ENCODE measurements at places on chromosomes 5 and 9.

DNA sequence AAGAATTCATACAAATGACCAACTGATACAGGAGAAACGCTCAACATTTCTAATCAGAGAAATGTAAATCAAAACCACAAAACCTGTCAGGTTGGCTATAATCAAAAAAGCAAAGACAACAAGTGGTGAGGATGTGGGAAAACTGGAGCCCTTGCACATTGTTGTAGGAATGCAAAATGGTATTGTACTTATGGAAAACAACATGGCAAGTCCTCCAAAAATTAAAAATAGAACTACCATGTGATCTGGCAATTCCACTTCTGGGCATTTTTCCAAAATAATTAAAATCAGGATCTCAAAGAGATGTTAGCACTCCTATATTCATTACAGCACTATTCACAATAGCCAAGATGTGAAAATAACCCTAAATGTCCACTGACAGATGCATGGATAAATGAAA is 76.1 kb downstream of the FNIP1 start:
- no peak for DNase-seq

- DNase-seq, result no peak
Observed at GRCh38 chr5:143194206-143194605, 209.3 kb downstream of the NR3C1 start.

GRCh38 chr5:149412783-149413476 is 33.8 kb upstream of the IL17B start:
- no peak for DNase-seq

GRCh38 chr9:114421147-114421546 is 33.4 kb upstream of the AKNA start:
- no peak for DNase-seq

GRCh38 chr5:125343015-125343414 is 596.6 kb upstream of the ZNF608 start:
- no peak for DNase-seq

- DNase-seq, result no peak
Observed at GRCh38 chr9:69324549-69325401, at the start of gene ENTREP1. Gene ENTREP1, plus strand, starts transcription at chr9:69325215. Its CDS starts 95 bp downstream, at chr9:69325310.

- no peak for DNase-seq
Observed at GRCh38 chr9:80701061-80701460, 988.3 kb downstream of the TLE1 start.

DNA sequence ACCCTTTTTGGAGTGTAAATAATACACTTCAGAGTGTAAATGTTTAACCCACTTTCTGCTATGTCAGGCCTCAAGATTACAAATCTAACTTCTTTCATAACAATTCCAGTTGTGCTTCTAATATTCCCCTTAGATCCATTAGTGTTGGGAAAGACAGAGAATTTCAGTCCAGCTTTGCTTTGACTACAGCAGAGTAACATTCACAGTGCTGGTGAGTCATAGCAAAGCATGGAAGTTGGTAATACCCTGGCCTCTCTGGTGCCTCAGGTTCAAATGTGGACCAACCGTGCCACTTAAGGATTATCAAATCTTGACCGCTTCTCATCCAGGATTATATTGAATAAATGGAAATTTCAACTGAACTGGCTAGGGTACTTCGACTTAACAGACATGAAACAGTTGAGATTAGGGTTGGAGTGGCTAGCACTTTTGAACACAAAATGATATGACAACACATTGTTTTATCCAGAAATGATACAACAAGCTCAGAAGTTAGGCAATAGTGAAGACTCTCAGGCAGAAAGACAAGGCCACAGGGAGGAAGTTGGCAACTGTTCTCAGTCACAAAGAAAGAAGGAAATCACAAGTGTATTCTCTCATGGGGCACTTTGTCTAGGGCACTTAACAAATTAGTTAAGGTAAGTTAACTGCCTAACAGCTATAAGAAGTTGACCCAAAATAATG is 24.4 kb upstream of the RASA1 start:
- no peak for DNase-seq

DNA sequence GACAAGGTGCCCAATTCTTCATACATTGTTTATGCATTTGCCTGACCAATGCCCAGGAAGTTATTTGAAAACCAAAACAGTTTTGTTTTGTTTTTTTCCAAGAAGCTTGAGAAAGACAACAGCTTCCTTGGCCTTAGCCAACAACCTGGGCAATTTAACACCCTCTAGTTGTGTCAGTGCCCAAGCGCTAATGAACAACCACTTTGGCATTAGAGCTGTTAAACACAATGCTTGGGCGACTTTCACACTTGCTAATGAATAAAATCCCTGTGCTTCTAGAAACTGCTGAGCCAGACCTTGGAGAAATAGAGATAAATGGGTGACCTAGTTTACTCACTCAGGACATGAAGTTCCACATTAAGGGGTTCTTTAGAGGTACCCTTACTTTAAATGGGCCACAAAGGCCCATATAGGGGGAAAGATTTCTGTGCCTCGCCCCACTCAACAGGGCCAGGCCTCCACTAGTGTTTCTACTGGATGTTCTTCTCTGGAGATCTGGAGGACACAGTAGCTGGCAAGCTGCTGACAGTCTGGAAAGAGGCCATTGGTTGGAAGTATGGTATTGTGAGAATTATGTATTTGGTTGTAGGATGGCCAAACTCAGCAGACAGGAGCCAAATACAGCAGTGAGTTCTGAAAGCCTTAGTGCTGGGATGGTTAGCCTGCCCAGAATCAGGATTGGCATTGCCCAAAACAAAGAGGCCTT is 179.8 kb downstream of the DOCK8 start:
- DNase-seq, result no peak

DNA sequence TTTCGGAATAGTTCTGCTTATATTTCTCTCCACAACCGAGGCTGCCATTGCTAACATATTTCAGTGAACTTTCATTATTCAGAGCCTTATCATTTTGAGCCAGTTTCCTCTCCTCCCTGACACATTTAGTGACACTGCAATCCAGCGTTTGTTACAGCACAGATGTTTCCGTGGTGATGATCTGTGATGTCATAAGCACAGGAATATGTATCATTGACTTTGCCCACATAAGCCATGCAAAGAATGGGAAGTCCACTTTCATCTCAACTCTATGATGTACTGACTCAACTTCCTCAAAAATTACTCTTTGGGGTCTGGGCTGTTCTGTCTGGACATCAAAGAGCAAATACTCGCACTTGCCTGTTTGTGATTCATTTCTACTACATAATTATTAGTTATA is 291.8 kb downstream of the EBF1 start:
- no peak for DNase-seq

DNA sequence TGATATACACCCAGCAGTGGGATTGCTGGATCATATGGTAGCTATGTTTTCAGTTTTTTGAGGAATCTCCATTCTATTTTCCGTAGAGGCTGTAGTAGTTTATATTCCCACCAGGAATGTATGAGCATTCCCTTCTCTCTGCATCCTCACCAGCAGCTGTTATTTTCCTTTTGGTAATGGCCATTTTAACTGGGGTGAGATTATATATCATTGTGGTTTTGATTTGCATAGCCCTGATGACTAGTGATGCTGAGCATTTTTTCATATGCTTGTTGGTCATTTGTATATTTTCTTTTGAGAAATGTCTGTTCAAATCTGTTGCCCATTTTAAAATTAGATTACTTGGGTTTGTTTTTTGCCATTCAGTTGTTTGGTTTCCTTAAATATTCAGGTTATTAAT is 11.2 kb upstream of the PPIC start:
- DNase-seq, result no peak
